MM.1S (cell line): ENCODE measurements at places on chromosomes 1 and 21.

- H3K4me1 ChIP-seq = no peaks in the 10 kb centered on the region
- H3K4me3 ChIP-seq = no peak overlapping the region
- no peak for DNase-seq
- no peaks in the 10 kb centered on the region for H3K36me3 ChIP-seq
- no peak overlapping the region for H3K27ac ChIP-seq
These were observed 20.0 kb upstream of the CPT2 start for GRCh38 chr1:53176452-53177208.

GRCh38 chr1:2203671-2204414 lies 9.3 kb upstream of the FAAP20 start:
- no peaks in the 10 kb centered on the region for H3K36me3 ChIP-seq
- H3K4me1 ChIP-seq = 0 out of 2 replicates have a peak, but pooled peaks cover 3% of the 10 kb centered on the region
- H3K27ac ChIP-seq = no peak overlapping the region

DNA sequence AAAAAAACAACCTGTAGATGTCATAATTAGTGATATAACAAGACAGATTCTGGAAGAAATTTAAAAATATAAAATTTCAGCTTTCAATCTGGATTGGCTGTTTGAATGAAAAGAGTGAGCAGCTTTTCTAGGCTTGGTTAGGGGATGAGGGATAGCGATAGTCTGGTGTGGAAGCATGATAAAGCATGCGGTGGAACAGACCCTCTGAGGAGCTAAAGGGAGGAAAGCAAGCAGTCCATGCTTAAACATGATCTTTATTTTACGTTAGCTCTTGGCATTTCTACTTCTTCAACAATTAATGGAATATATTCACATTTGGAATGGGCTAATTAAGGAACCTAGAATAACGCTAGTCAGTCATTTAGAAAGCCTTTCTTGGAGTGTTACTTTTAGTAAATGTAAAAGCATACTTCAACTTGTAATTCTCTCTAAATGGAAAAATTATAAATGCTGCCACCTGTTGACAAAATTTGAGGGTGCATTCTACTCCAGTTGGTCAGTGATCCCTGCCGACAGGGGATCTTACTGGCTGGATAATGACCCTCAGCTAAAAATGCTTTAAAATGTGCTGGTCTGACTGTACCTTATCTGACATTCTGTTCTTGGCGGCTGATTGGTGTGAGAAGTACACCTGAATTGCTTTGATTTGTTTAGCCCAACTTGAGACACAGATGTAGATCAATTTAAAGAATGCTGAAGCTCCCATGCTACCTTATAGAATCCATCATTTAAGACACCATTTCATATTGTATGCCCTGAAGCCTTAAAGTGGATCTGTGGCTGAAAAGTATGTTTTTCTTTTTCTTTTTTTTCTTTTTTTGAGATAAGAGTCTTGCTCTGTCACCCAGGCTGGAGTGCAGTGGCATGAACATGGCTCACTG lies 61.2 kb downstream of the AK4 start:
- no peaks in the 10 kb centered on the region for H3K36me3 ChIP-seq
- H3K4me1 ChIP-seq = peaks cover 4% of the 10 kb centered on the region; the same call in 1 of the 2 replicates
- DNase-seq = no peak
- H3K4me3 ChIP-seq = no peak overlapping the region

DNA sequence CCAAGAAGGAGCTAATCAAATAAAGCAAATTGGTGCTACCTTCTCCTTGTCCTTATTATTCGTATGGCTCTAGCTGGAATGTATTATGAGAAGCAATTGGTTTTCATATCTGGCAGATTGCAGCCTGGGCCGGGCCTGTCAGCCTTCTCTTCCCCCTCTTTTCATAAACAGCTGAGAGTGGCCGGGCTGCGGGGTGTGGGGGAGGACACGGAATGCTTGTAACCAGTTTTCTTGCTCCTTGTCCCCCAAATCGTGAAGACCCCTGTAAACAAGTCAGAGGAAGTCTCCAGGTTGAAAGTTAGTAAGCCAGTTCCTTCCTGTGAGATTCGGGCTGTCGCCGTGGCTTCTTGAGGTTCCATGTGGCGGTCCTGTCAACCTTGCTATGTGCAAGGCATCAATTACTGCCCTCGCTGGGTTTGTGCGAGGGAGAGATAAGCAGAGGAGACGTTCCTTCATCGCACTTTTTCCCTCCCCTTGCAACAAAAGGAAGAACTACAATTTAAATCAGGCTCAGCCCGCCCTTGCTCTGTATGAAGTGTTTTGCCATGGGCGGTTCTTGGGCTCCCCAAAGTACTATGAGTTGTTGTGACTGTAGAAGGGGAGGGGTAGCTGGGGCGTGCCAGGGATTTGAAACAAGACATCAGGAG lies 450.7 kb downstream of the CAMTA1 start:
- no peak overlapping the region for H3K4me3 ChIP-seq
- H3K27ac ChIP-seq = no peak overlapping the region
- H3K36me3 ChIP-seq = no peaks in the 10 kb centered on the region
- no peaks in the 10 kb centered on the region for H3K4me1 ChIP-seq
- no peak for DNase-seq

- H3K4me3 ChIP-seq = no peak overlapping the region
- no peak for DNase-seq
- H3K27ac ChIP-seq = peak overlapping the region; percentile 88
- H3K27me3 ChIP-seq = no peaks in the 10 kb centered on the region
These were observed 32.9 kb downstream of the KCNN3 start for GRCh38 chr1:154837034-154837671.

GRCh38 chr1:15736038-15736891 lies at the start of gene SLC25A34:
Gene SLC25A34 (plus strand): TSS chr1:15736258. CDS start chr1:15736486, 228 bp downstream.
- no peak for DNase-seq
- H3K27me3 ChIP-seq = no peaks in the 10 kb centered on the region
- no peaks in the 10 kb centered on the region for H3K4me1 ChIP-seq
- H3K4me3 ChIP-seq = no peak within 1 kb of the TSS
- H3K27ac ChIP-seq = no peak within 1 kb of the TSS
